Left ventricle myocardium superior (tissue), 1 donor: ENCODE measurements at places on chromosomes 4 and X.
A peak's percentile ranks its signal among the peaks of the same experiment; 100 is the strongest.

- no peak for DNase-seq
Measured at GRCh38 chr4:19739101-19739651, 512.5 kb upstream of the SLIT2 start.

GRCh38 chr4:150561143-150561737 lies 20.7 kb upstream of the MAB21L2 start:
- no peak for DNase-seq

- DNase-seq = no peak
Measured at GRCh38 chr4:44668526-44668925, 9.7 kb upstream of the GUF1 start.

- peak; percentile 26 for DNase-seq
Measured at GRCh38 chrX:120309873-120310705, 1.2 kb downstream of the TMEM255A start.

- DNase-seq = no peak
Measured at GRCh38 chrX:133570549-133570948, 155.3 kb upstream of the GPC4 start.

DNA sequence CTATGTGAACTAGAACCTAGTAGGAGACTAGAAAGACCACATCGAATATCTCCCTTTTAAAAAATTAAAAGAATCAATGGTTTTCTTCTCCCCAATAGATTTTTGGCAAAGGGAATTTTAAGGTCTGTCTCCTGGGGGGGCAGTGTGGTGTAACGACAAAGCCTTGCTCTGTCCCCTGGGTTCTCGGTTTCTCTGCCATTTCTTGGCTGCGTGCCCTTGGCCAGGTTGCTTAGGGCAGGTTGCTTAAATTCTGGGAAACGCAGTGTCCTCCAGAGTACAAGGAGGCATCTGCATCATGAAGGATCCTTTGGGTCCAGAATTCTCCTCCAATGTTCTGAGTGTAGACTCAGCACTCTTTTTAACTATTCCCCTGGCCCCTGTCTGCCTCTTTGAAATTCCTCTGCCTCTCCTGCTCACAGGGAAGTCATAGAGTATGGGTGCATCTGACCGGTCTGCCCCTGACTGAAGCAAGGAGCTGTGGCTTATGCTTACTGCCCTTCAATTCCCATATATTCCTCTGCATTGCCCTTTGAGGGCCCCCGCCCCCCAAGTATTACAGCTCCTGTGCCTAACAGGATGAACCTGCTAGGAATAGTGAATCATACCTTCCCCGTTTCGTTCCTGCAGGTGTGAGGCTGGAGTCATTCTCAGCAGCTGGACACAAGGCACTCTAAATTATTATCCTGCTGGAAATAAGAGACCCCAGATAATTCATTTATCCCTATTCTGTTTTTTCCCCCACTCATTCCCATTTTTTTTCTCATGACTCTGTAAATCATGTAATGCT lies 2.2 kb downstream of the KIT start:
- no peak for DNase-seq

- no peak for DNase-seq
Measured at GRCh38 chrX:108875548-108875947, 139.2 kb upstream of the IRS4 start.

DNA sequence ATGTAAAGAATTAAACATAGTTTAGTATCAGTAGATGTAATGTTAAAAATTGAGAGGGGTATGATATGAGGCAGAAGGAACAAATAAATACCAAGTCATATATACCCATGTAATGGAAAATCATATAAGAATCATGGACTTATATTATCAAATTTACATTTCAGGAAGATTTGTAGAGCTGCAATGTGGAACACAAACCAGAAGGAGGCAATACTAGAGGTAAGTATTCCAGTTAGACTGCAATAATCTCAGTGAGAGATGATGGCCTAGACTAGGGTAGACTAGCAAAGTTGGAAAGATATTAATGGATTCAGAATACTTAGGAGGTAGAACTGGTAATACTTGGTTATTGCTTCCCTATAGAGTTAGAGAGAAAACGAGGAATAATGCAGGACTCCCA lies 603.0 kb upstream of the KLHL4 start:
- no peak for DNase-seq

DNA sequence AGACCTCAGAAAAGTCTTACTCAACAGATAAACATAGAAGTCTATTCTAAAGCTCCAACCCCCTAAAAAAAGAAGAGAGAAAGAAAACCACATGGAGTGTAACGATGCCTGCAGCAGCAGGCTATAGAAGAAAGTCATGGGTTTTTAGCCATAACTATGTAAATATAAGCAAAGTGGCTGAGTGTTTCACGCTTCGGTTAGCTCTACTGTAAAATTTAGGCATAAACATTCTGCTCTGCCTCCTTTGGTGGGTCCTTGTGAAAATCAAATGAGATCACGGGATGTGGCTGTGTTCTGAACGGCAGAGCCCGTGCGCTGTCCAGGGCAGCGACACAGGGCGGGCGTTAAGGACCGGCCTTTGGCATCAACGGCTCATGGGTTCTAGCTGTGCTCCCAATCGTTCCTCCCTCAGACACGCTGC lies 78.4 kb downstream of the IRF2 start:
- no peak for DNase-seq

DNA sequence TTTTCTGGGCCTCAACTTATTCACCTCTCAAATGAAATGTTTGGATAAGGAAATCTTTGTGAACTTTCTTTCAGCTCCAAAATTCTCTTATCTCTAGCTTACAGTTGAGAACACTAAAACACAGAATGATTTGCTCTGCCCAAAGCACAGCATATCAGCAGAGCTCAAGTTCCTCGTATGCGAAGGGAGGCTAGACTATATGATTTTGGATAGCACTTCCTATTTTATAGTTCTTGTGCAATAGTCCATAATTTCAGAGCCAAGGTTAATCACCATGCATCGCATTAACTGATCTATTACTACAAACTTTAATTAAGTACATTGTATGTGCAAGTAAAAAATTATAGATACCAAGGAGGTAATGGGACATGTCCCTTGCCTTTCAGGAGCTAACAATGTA lies 27.0 kb upstream of the KLHL13 start:
- no peak for DNase-seq

GRCh38 chr4:167956676-167957075 lies 135.7 kb upstream of the ANXA10 start:
- no peak for DNase-seq

- DNase-seq = no peak
Measured at GRCh38 chr4:70678383-70678999, 9.8 kb upstream of the UTP3 start.

DNA sequence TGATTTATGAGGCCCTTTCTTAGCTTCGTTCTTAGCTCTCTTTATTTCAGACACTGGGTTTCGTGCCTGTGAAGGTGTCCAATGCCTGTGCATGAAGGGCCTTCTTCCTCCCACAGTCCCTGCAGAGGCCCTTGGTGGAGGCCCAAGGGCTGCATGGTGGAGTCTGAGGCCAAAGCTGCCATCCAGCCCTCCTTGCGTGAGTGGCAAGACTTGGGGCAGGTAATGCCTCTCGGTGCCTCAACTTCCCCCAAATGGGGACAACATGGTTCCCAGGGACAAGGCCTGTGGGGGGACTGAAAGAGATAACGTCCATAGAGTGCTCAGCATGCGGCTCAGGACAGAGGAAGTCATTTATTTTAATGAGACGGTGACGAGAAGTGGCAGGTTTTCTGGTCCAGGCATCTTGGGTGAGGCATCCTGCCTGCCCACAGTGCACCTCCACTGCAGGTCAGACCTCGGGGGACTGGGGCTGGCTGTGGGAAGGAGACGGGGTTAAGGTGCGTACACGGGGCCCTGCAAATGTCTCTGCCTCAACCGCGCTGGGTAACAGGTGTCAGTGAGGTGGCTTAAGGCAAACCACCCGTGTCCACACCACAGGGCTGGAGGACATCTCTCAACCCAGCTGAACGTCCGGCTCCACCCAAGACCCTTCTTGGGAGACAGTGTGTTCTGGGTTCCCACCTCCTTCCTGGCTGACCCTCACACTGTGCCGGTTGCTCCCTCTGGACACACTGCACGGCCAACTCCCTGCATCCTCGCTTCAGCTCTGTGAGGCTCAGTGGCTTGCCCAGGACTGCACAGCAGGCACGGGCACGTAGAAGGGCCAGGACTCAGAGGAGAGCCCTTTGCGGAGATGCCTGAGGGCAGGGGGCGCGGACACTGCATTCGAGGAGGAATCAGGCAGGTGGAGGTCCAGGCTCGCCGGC lies 50.5 kb downstream of the PSAPL1 start:
- DNase-seq = no peak

GRCh38 chr4:170853422-170854021 lies 763.8 kb upstream of the AADAT start:
- peak; percentile 31 for DNase-seq

GRCh38 chr4:184671101-184671500 lies 21.6 kb downstream of the PRIMPOL start:
- no peak for DNase-seq

DNA sequence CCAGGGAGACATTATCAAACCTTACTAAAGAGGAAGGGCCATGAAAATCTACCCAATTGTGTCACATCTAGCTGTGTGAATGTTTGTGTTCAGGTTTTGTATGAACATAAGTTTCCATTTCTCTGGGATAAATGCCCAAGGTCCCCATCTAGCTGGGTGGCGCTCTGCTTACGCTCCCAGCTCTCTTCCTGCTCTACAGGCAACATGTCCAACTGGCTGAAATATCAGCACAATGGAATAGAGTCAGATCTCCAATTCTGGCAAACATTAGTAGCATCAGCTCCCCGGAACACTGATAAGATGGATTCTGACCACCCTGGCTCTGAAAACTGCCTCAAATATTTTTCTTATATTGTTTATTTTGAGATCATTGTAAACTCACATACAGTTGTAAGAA lies 74.8 kb downstream of the IRF2 start:
- DNase-seq = no peak

GRCh38 chrX:30997411-30997810 lies 74.4 kb downstream of the FTHL17 start:
- DNase-seq = no peak

DNA sequence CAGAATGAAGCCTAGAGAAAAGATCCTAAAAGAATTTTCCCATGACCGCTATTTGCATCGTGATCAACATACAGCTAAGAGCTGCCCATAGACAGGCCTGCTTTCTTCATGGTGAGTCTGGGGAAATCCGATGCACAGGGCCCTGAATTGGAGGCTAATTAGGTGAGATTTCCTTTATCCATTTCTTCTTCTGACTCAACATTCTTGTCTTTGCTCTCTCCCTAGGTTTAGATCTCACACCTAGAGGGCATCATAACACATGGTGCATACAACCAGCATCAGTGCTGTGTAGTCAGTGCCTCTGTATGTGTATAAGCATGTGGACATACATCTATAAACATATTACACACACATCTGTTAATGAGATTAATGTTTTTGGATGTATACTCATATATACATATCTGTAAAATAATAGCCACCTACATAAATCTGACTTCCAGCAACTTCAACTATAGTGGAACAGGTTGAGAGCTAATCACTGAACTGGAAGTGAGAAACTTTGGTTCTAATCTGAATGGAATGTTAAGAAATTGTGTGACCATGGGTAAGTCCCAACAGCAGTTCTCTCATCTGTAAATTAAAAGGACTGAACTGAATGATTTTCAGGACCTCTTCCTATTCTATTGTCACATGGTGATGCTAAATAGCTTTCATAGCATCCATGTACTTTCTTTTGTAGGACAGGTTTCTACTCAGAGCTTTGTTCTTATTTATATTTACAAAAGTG lies 17.5 kb downstream of the GATB start:
- no peak for DNase-seq

- no peak for DNase-seq
Measured at GRCh38 chrX:19280636-19281035, 63.1 kb upstream of the PDHA1 start.

DNA sequence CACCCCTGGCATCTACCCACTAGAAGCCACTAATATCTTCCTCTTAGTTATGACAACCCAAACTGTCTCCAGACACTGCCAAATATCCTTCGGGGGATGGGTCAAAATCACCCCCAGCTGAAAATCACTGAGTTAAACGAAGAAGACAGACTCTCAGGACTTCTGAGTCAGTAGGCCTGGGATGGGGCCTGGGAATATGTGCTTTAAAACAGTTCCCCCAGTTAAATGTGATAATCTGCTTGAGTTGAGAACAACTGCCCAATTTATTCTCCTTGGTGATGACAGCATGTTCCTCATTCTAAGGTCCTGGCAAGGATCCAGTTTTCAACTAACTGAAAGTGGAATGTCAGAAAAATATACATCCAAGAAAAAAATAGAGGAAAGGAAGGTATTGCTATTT lies 52.4 kb downstream of the CBLL2 start:
- no peak for DNase-seq

GRCh38 chrX:22746081-22746480 lies 253.7 kb upstream of the DDX53 start:
- peak; percentile 52 for DNase-seq
